ENCODE measurements at places on chromosomes 6 and 20.

DNA sequence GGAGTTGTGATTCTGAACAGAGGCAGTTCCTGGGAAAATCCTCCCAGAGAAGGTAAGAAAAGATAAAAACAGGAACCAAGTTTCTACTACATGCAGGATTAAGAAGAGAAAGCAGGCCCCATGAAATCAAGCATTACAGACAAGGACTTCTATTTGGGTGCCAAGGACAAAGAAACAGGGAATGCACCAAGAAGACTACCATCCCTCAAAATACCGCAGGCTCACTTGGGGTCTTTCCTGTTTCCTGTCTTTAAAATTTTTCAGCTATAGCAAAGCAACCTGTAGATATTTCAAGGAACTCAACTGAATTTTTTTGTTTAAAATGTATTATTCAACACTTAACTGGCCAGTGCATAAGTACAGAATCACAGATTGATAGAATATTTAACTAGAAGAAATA is 107.5 kb downstream of the THEMIS start:
- no peak for DNase-seq

GRCh38 chr20:54114109-54114508 is 43.7 kb upstream of the BCAS1 start:
- DNase-seq = no peak

GRCh38 chr6:78623554-78623953 is 243.8 kb upstream of the IRAK1BP1 start:
- no peak for DNase-seq

DNA sequence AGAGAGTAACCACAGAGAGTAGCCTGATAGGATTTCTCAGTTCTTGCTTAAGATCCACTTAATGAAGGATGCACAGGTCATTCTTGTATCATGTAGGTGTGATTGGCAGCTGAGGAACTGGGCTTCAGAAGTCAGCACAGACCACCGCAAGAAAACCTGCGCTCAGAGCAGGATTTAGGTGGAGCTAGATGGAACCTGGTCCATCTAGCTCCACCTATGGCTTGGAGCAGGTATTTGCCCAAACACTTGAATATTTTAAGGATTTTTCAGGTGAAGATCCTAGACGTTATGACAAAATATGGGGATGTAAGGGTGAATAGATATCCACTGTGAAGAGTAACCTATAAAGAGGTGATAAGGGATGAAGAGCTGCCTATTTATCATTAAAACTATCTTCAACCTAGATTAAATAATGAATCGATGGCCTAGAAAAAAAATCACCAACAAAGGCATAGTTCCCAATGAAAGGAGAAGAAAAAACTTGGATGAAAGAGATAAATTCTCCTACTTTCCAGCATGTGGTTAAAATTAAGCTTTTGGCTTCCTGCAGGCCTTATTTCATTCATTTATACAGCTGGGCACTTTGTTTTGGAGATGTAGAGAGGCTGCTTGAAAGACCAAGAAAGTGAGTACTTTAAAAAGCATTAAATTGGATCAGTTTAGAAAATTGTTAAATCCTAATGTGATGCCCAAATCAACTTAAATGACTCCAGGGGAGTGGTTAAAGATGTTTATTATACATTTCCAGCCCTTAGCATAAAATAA is 778.4 kb upstream of the GJE1 start:
- no peak for DNase-seq

DNA sequence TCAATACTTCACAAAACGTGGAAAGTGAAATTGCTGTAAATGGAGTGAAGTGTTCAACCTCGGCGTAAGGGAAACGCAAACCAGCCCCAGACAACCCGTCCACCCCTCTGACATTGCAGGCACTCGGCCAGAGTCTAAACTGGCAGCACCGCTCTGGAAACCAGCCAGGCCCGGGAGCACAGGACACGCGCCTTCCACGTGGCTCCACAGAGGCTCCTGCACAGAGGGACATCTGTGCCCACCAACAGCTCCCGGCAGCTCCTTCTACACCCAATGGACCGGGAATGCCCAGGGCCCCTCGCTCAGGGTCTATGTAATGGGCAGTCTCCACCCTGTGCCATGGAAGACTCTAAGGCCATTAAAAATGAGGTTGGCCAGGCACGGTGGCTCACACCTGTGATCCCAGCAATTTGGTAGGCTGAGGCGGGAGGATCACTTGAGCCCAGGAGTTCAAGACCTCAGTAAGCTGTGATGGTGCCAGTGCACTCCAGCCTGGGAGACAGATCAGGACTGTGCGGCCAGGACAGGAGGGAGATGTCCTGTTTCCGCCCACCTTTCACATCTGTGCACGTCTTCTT is 3.4 kb upstream of the HELZ2 start:
- peak; percentile 26 for DNase-seq

GRCh38 chr6:105814745-105815536 is 271.2 kb upstream of the PRDM1 start:
- no peak for DNase-seq

DNA sequence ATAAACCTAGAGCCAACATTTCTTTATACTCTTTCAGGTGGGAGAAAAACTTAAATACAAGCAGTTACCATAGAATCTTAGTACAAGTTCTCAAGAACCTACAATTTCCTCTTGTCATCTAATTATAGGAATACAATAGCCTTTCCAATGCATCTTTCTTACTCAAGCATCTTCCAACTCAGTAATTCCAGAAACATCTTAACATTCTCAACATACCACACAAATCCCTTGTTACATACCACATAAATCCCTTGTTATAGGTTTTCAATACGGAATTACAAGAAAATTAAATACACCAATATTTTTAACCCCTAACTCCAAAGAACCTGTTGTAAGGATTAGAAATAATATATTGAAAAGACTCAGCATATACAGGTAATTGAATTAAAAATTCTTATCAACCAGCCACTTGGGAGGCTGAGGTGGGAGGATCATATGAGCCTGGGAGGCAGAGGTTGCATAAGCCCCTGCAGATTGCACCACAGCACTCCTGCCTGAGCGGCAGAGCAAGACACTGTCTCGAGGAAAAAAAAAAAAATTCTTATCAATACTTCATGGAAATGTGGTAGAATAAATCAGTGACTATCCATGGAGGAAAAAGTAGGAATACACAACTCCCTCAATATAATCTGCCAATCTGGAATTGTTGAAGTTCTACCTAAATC is 127.5 kb upstream of the CCDC28A start:
- DNase-seq = no peak

- DNase-seq = no peak
Observed at GRCh38 chr6:110233770-110234374, 53.6 kb downstream of the CDC40 start.

DNA sequence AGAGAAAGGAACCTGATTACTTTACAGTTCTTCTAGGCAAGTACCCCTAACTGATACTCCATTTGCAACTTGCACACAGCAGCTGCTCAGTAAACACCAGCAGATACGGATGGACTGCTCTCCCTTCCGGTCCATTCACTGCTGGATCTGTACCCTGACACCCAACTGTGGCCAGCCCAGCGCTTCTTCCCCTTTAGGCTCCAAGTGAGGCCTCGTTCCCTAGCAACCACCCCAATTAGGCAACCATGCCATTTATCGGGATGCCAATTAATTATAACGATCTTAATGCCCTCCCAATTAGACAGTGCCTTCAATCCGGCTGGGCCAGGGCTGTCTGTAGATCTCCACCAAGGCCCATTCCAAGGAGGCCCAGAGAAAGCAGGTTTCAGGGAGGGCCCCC is 3.2 kb downstream of the SULF2 start:
- DNase-seq = no peak

- no peak for DNase-seq
Observed at GRCh38 chr20:21710863-21711431, 5.5 kb downstream of the PAX1 start.

DNA sequence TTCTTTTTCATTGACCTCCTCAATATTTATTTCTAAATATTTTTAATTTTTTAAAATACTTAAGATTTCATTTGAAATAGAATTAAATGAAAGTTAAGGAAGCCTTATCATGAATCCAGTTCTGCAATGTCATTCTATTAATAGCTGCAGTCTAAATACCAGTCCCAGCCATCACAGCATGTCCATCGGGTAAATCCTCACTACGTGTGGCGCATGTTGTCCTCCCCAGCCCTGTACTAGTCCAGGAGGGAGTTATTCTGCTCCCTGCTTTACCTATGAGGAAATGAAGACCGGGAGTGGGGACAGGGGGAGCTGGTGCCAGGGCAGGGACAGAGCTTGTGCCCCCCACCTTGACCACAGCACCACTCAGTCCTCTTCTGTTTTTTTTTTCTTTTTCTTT is 125.1 kb upstream of the QKI start:
- no peak for DNase-seq

DNA sequence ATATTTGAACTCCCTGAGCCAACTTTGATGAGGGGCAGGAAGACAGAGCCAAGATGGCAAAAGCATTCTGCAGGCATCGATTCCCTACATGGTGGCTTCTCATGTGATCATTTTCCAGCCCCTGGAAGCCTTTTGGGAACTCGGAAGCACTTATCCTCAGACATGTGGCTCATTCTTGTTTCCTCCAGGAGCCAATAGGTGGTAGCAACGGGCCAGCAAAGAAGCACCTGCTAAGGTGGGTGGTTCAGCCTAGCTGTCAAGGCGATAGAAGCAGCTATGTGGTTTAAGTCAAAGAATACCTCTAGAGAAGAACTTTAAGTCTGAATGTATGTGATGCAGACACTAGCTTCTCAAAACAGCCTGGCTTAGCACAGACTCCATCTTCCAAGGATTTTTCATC is 64.9 kb upstream of the PAX1 start:
- no peak for DNase-seq

DNA sequence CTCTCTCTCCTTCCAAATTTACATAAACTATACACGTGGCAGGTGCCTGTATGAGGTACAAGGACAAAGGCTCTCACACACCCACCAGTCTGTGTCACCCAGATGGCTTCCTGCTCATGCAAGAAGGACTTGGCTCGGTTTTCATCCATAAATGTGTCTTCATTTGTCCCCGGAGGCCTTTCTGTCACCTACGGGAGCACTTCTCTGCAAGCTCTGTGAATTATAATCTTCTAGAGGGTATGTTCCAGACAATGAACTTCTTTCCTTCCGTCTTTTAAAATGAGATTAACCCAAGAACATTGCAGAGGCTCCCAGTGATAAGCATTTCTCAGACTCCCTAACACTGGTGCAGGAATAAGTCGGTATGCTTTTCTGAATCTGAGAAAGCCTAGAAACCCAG is 123.6 kb downstream of the PTPRT start:
- no peak for DNase-seq

- peak; percentile 32 for DNase-seq
Observed at GRCh38 chr6:156848533-156848932, 71.4 kb downstream of the ARID1B start.

- no peak for DNase-seq
Observed at GRCh38 chr20:56060486-56060885, 55.2 kb upstream of the CBLN4 start.

DNA sequence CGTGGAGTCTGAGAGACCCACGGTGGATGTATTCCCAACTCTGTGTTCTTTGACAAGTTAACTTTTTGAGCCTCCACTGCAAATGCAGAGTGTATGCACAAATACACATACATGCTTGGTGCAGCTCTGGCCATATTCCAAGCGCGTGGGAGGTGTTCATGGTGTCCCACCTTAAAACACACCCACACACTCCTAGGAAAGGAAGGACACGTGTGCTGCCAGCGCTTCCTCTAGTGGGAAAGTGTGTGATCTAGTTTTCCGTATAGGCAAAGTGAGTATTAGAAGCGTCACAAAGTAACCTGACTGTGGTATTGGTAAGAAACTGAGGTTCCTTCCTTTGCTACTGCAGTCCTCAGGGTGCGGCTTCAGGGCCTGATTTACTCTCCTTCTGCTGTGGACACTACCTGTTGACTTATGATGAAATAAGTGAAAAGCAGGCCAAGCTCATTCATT is 36.0 kb upstream of the MPC1 start:
- no peak for DNase-seq

- DNase-seq = no peak
Observed at GRCh38 chr6:57207872-57208271, 14.2 kb downstream of the RAB23 start.

GRCh38 chr6:122408702-122409458 is 9.4 kb downstream of the HSF2 start:
- no peak for DNase-seq

DNA sequence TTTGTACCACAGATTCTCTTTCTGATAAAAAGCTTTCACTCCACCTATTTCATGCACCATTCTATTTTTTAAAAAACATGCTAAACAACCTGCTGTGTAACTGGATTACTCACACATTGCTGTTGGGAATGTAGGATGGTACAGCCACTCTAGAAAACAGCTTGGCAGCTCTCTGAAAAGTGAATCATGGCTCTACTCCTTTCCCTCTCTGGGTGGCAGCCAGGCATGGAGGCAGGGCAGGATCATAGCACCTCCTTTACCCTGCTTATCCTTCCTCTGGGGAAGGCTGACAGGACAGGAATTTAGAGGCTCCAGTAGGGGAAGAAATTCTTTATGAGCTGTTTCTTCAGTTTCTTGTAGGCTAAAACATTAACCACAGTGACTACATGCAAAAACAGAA is 6.7 kb upstream of the VNN2 start:
- DNase-seq = no peak

GRCh38 chr6:126335210-126335609 is 4.7 kb upstream of the CENPW start:
- no peak for DNase-seq

Measured in globus pallidus (tissue), 1 donor.